ENCODE measurements at places on chromosomes 4 and X.
A peak's percentile ranks its signal among the peaks of the same experiment; 100 is the strongest.

DNA sequence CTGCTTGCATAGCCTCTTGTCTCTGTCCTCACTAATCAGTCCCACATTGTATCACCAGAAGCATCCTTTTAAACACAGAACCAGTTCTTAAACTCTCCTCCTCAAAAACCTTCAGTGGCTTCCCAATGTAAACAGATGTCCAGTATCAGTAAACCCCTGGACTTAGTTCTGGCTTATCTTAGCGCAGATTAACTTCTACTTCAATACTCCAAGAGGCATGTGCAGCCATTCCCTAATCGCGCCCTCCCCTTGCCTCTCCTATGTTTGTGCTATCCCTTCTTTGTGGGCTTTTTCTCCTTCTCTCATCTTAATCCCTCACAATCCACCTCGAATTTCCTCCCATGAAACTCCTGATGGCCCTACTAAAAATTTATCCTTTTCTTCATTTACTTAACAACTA lies 193.8 kb downstream of the FBXO8 start:
- DNase-seq: no peak

GRCh38 chr4:83751336-83751949 lies 215.5 kb downstream of the GPAT3 start:
- DNase-seq: no peak

- no peak for DNase-seq
Observed at GRCh38 chr4:103354006-103354405, 155.9 kb upstream of the CENPE start.

- no peak for DNase-seq
Observed at GRCh38 chr4:74919783-74920182, 13.1 kb upstream of the PARM1 start.

DNA sequence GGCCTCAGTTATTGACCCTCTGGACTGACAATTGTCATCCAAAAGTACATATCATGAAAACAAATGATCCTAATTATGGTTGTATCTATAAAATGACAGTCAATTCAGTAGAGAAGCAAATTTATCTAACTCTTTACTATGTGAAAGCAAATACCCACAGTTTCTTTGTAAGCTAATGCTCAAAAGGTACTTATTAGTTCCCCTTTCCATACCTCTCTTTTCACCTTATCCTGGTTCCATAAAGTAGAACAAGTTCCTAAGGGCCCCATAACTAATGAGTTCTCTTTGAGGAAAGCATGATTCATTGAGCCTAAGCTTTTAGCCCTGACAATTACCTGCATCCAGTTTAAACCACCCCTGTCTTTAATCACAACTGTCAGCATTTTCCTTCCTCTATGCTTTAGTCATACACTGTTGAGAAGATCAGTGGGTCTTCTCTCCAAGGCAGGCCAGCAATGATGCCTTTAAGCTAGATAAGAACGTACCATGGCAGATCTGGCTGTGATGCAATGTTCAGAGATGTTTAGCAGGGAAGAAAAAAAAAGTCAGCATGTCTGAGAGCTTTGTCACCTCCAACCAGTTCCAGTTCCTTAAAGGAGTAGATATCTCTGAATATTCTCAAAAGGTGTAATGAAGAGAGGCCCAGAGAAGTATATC lies 179.7 kb upstream of the RASGEF1B start:
- DNase-seq: no peak

DNA sequence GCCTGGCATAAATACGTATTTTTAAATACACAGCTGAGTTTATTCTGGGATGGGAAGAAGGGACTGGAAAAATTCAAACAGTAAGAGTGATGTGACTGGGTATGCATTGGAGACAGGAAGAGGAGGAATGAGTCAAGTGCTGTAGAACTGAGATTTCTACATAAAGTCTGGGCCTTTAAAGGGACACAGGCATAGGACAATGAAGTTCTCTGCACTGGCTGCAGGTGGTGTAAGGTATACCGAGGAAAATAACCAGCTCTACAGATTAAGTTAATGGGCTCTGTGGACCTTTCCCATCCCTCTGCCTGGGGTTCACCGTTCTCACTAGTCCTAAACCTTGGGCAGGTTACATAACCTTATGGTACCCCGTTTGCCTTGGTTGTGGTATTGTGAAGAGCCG lies 68.7 kb downstream of the DHX15 start:
- no peak for DNase-seq

GRCh38 chr4:153497091-153497531 lies 31.0 kb downstream of the TMEM131L start:
- peak; percentile 51 for DNase-seq

GRCh38 chr4:139669890-139670289 lies 4.3 kb downstream of the MGST2 start:
- DNase-seq: no peak

GRCh38 chr4:104188301-104188700 lies 306.4 kb downstream of the CXXC4 start:
- no peak for DNase-seq

DNA sequence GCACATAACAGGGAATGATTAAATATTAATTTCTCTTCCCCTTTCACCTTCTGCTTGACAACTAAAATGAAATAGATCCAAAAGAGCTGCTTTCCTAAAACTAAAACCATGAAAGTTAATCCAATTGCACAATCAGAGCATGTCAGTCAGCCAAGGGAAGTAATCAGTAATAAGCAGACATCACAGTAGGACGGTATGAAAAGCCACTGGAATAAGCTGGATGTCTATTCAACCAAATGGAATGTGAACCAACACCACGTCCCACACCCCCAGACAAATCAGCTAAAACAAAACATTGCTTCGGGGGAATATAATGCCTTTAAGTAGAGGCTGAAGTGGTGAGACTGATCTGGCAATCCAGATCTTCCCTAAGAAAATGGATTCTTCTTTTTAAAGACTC lies 859.4 kb upstream of the FTHL17 start:
- no peak for DNase-seq

DNA sequence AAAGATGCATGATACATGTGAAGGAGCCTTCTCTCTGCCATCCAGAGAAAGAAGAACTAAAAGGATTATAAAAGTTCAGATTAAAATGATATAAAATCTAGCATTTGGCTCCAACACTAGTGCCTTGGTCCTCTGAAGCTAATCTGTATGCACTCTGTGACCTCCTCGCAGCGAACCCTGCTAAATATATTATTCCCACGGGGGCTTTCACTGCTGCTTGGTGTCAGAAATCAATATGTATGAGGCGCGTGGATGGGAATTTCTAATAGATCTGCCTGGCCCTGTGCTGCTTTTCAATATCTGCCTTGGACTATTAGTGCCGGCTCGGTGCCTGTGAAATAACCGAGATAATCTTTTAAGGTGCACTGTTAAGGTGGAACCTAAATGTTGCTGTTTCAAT lies 69.7 kb downstream of the CXXC4 start:
- no peak for DNase-seq

DNA sequence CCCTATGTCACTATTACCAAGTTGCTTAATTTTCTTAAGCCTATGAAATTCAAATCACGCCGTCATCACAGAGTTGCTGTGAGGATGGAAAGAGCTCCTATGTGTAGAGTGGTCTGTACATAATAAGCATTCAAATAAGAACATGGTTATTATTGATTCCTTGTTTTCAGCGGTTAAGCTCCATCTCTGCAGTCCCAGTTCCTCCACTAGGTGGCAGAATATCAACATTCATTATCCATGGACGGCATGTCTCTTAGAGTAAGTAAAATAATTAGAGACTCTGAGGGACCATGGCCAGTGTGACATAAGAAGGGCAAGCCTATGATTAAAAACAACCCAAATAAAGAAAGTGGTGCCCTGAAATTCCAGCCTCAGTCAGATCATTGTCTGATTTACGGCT lies 132.5 kb upstream of the NHS start:
- no peak for DNase-seq

- no peak for DNase-seq
Observed at GRCh38 chr4:53956454-53956853, 108.0 kb downstream of the CHIC2 start.

GRCh38 chr4:15774020-15774420 lies 4.1 kb upstream of the CD38 start:
- DNase-seq: no peak

DNA sequence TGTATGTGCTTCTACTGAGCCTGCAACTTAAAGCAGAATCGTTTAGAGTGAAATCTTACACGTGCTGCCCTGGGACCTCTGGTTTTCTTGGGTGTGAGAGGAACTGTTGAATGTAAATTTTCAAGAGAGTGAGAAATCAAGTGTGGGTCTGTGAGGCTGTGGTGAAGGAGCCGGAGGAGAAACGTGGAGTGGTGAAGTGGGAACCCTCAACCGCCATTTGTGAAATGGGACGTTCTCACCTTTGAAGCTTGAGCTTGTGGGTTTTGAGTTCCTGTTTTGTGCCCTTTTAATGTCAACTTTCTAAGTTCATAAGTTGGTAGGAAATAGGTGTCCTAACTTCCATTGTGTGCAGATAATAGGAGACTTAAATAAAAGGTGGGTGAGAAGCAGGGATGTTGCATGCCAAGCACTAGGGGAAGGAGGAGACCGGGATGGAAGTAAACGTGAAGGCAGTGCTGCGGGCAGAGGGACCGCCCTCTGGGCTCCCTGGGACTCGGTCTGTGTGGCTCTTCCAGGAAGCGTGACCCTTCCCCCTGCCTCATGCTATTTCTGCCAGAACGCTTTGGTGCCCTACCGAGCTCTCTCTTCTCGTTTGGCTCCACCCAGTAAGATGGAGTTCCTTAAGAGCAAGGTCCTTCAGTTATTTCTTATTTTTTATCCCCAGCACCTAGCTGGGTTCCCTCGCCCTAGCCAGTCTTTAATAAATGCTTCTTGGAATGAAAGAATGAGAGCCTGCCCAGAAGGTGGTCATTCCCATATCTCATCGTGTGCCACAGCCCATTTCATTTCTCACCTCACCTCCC lies 56.0 kb downstream of the TMEM131L start:
- DNase-seq: peak; percentile 55

DNA sequence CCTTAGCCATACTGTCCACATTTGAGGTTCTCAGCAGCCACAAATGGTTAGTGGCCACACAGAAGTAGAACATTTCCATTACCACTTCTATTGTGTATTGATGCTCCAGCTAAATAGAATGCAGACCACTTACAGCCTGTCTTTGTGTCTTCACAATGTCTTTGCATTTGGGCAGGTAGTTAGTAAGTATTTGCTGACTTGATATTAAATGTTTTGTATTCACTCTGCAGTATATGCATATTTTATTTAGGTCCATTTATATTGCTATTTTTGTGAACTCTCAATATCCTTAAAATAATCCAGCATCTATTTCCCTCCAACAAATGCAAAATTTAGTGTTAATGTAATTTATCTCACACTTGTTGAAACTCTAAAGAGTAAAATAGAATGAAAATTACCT lies 26.6 kb downstream of the ANAPC4 start:
- DNase-seq: no peak

DNA sequence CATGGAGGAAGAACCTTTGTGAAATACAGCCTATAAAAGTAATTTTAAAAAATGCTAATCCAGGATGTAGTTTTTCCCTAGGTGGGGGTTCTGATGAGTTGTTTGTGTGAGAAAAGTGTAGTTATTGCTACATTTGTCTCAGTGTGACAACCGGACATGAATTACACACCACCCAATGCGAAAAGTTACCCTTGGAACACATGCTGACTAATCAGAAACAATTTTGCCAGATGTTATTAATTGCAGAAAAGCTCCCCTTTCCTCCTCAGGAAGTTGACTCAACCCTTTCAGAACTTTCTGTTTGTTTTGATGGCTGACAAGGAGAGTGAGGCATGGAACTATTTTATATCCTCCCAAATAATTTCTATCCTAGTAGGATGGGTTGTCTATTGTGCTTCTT lies 38.1 kb upstream of the EDA2R start:
- DNase-seq: no peak

- DNase-seq: no peak
Observed at GRCh38 chr4:105911426-105911825, 16.2 kb downstream of the NPNT start.

- DNase-seq: no peak
Observed at GRCh38 chrX:111447298-111447697, 35.3 kb upstream of the DCX start.

- DNase-seq: no peak
Observed at GRCh38 chr4:152784490-152785350, 5.0 kb downstream of the ARFIP1 start.

- no peak for DNase-seq
Observed at GRCh38 chr4:186150926-186151325, 40.4 kb upstream of the CYP4V2 start.

GRCh38 chr4:2258091-2259035 lies 3.5 kb downstream of the MXD4 start:
- DNase-seq: peak; percentile 13

- DNase-seq: no peak
Observed at GRCh38 chrX:86066998-86067397, 19.6 kb upstream of the CHM start.

DNA sequence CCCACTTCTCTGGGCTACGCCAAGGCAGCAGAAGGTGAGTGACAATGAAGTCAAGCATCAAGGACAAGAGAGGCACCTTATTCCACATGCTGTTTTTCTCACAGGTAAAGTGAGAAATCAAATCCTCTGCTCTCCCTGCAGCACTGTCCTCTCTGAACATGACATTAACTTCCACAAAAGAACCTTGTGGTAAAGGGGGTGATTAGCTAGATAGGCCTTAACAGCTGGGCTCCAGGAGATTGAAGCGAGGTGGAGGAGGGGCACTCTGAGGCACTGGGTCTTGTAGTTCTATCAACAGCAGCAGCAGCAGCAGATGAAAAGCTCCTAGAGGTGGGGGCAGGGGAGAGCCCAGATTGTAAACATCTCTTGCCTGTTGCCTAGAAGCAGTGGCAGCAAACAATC lies 96.8 kb upstream of the CXXC4 start:
- no peak for DNase-seq

GRCh38 chr4:87838890-87839591 lies 6.3 kb downstream of the MEPE start:
- DNase-seq: no peak

GRCh38 chr4:177237291-177237690 lies 72.4 kb upstream of the NEIL3 start:
- no peak for DNase-seq

DNA sequence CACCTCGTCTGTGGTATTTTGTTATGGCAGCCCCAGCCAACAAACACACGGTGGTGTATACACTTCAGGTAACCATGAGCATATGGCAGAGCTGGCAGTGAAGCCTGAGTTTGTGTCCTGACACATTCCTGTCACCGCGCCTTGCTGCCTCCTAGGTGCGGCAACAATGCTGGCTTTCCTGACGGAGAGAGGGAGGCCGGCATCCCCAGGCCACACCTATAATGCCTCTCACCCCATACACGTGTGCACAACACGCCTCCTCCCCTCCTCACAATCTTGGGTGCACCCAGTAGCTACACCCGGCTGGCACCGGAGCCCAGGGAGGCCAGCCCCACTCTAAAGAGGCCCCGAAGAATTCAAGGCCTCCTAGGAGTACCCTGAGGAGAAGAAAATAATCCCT lies 158.5 kb downstream of the NSUN7 start:
- no peak for DNase-seq

DNA sequence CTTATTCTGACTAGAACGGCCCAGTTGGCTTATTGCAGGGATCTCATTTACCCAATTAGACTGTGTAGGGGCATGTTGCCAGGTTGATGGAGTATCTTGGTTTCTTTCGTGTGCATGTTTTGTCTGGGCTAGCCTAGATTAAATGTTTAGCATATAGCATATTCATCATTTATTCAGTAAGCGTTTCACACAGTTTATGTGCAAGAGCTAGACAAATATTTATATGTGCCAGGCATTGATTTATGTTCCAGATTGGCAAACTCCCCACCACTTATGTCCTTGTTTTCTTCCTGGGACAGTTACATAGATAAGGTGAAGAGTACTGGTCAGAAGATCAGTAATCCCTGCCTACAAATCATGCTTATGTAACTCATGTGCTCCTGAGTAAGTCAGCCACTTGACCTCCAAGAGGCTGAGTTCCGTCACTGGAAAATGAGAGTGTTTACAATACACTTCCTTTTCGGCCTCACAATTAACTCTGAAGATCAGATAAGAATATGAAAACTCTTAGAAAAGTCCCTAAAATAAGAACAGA lies 57.2 kb downstream of the RUFY3 start:
- no peak for DNase-seq

Measured in activated CD8-positive, alpha-beta memory T cell treated with anti-CD3 and anti-CD28 coated beads, Interleukin-2, amount 50 U/mL, for 4 hours (primary cell).